ENCODE measurements at places on chromosomes 16 and 17.
A peak's percentile ranks its signal among the peaks of the same experiment; 100 is the strongest.

- no peak for DNase-seq
Observed at GRCh38 chr16:57352636-57353047, 5.9 kb upstream of the CCL22 start.

DNA sequence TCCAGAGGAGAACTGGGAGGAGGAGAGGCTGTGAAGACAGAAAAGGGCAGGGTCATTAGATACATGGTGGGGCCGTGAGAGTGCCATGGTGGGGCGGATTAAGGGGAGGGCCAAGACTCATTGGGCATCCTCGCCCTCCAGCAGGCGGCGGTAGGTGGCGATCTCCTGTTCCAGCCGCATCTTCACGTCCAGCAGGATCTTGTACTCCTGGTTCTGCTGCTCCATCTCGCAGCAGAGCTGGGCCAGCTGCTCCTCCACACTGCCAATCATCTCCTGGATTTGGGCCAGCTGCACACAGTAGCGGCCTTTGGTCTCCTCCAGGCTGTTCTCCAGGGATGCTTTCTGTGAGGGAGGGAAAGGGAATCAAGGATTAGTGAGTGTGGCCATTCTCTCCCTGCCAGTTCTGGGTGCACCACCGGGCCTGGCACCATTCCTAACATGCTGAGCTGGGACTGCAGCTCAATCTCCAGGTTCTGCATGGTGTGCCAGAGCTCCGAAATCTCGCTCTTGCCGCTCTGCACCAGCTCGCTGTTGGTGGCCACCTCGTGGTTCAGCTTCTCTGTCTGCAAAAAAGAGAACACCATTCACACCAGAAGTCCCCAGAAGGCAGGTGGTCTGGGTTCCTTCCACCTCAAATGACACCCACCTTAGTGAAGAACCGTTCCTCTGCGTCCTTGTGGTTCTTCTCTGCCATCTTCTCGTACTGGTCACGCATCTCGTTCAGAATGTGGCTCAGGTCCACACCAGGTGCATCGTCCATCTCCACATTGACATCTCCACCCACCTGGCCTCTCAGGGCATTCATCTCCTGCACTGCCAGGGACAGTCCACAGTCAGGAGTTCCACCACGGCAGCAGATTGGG lies 129.0 kb downstream of the CCDC144A start:
- DNase-seq, result no peak

DNA sequence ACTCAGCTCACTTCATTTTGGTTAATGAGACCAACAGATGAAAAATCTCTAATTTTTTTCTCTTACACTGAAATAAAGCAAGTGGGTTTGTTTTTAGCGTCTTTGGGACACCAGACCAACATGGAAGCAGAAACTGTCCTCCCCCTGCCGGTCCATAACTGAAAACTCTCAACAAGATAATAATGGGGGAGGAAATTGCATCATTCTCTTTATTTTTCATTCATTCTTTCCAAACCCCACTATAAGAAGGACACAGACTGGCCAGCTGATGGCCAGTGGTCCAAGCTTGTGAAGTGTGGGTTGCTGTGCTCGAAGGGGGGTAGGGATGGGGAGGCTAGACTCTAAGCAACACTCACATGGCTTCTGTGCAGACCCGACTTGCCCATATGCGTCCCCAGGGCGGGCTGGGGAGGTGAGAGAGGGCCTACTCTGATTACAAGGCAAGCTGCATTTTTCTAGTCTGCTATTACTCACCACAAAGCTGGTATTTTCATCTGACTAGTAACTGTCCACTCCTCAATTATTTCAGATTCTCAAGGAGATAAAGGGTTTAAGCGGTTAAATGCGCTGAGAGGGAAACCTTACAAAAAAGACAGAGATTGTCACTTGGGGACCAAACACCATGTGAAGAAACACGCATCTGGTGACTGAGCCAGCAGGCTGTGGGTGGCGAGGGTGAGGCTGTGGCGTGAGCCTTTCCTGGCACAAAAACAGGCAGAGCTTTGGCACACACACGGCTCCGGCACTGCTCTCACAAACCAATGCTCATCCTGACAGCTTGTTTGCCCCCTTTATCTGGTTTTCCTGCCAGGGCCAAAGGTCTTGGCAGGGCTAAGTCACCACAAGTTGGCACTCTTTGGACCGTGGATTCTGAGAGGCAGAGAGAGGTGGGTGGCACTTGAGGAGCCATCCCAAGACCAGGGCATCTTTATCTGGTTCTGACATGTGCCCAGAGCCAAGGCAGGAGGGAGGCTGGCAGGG lies 38.2 kb downstream of the MARF1 start:
- DNase-seq, result no peak

DNA sequence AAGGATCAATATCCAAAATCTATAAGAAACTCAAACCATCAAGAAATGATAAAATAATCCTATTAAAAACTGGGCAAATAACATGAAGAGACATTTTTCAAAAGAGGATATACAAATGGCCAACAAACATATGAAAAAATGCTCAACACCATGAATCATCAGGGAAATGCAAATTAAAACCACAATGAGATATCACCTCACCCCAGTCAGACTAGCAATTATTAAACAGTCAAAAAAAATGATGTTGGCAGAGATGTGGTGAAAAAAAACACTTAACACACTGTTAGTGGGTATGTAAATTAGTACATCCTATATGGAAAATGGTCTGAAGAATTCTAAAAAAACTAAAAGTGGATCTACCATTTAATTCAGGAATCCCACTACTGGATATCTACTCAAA lies 379.0 kb upstream of the SOX9 start:
- no peak for DNase-seq

DNA sequence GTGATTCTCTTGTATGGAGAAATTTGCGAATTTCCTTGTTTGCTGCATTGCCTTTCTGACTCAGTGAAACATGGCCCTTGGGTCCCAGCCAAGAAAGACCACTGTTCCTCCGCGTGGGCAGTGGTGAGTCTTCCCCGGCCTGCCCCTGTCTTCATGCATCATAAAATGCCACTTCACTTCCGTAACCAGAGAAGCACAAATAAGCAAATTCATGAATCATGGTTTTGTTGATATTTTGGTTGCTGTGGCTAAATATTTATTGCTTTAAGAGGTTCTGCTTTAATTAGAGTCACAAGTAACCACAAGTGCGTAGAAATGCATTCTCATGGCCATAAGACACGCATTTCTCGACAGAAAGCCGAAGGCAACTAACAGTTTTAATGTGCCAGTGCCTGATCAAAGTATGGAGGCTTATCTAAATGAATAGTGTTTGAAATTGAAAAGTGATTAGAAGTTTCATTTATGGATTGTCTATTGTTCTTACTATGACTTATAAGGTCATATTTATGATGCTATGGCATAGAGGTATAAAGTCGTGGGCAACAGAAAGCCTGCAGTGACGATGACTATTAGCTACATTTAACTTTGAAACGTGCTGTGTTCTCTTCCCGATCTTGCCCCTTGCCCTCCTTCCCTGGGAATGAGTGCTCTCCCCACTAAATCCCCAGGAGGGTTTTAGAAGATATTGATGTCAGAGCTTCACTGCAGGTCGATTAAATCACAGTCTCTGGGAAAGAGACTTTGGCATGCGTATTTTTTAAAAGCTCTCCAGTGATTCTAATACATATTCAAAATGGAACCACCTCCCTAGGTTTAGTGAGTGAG lies 76.0 kb downstream of the WIPI1 start:
- peak; percentile 99 for DNase-seq

DNA sequence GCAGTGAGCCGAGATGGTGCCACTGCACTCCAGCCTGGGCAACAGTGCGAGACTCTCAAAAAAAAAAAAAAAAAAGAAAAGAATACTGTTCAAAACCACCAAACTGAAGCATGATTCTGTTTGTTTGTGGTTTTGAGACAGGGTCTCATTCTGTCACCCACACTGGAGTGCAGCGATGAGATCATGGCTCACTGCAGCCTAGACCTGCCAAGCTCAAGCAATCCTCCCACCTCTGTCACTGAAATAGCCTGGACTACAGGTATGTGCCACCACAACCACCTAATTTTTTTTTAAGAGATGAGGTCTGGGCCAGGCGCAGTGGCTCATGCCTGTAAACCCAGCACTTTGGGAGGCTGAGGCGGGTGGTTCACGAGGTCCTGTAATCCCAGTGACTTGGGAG lies 4.3 kb downstream of the SUMO2 start:
- no peak for DNase-seq

DNA sequence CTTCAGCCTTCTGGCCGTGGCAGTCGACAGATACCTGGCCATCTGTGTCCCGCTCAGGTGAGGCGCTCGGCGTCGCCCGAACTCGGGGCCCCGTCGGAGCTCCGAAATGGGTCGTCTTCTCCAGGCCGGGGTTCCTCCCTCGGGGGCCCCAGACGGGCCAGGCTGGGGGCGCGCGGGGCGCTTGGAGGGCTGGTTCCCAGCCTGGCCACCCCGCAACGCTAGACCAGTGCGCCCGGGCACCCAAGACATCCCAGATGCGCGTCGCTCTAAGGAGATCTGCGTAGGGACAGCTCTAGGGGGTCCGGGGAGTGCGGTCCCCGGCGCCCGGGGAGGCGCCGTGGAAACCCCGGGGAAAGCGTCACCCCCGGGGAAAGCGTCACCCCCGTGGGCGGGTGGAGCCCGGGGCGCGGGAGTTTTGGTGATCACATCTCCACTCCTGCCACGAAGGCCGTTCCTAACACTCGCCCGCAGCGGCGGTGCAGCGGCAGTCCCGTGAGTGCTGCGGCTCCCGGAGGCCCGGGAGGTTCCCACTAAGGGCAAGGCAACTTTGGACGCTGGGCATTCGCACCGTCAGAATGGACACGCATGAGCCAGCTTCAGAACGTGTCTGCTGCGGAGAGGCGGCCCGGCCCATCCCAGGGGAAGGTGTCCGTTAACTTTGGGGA lies 729 bp downstream of the ADORA2B start:
- no peak for DNase-seq

Measured in amniotic epithelial cell (primary cell).